Tibial artery (tissue), 4 donors: ENCODE measurements at places on chromosomes 4 and X.

- H3K27ac ChIP-seq: no peak overlapping the region
- no peak for DNase-seq
These were observed 126.9 kb downstream of the UNC5C start for GRCh38 chr4:95421869-95422268.

- no peaks in the 10 kb centered on the region for H3K36me3 ChIP-seq
- H3K4me1 ChIP-seq: no peaks in the 10 kb centered on the region
- H3K27ac ChIP-seq: no peak overlapping the region
- H3K27me3 ChIP-seq: no peaks in the 10 kb centered on the region
These were observed 627.0 kb upstream of the HTR2C start for GRCh38 chrX:113956936-113957335.

DNA sequence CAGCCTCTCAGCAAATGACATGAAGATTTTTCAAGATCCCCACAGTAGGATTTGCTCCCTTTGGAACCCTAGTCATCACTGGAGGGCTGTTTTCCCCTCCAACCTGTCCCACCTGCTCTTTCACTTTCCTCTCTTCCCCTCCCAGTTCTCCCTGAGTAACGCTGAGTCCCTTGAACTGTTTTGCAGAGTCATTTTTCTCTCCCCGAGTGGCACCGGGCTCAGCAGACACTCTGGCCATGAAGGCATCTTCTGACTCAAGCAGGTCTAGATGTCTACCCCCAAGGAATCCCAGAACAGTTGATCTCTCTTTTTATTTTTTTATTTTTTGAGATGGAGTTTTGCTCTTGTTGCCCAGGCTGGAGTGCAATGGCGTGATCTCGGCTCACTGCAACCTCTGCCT lies 52.2 kb downstream of the HTRA3 start:
- H3K4me3 ChIP-seq: no peak overlapping the region
- no peak for DNase-seq
- H3K4me1 ChIP-seq: no peaks in the 10 kb centered on the region
- no peak overlapping the region for H3K27ac ChIP-seq
- no peaks in the 10 kb centered on the region for H3K27me3 ChIP-seq
- no peaks in the 10 kb centered on the region for H3K36me3 ChIP-seq

DNA sequence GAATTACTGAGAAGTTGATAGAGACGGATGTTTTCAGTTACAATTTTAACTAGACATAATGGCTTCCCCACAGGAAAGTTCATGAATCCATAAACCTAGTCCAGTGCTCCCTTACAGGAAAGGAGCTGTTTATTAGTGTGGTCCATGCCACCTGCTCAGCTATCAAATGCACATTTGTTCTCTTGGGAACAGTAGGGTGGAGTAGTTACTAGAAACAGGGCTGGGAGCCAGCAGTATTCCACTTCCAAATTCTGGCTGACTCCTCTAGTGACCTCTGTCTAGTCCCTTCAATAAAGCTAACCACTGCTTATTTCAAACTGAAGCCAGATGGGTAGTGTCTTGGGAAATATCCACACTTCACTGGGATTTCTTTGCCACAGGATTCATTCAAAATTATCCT lies 88.4 kb upstream of the TLL1 start:
- H3K27ac ChIP-seq: no peak overlapping the region
- no peaks in the 10 kb centered on the region for H3K36me3 ChIP-seq
- H3K4me3 ChIP-seq: no peak overlapping the region
- peaks cover 23% of the 10 kb centered on the region for H3K4me1 ChIP-seq

- peaks cover 6% of the 10 kb centered on the region for H3K4me1 ChIP-seq
- H3K27ac ChIP-seq: no peak overlapping the region
- no peak for DNase-seq
- no peaks in the 10 kb centered on the region for H3K27me3 ChIP-seq
These were observed 182.8 kb downstream of the QDPR start for GRCh38 chr4:17329046-17329445.

DNA sequence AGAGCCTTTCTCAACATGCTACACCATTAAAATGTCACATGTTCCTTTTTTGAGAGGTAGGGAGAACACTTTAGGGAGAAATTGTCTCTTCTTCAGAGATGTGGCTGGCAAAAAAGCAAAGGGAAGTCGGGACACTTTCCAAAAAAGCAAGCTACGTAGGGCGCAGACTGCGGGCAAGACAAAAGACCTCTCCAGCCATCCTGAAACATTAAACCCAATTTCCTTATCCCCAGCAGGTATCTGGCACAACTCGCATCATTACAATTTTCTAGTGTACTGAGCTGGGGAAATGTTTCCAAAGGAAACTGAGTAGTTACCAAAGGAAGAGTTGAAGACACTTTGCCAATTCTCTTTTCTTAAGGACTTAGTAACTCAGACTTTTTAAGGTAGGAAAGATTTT lies 116.0 kb downstream of the PACRGL start:
- no peaks in the 10 kb centered on the region for H3K4me1 ChIP-seq
- no peak for DNase-seq
- H3K36me3 ChIP-seq: no peaks in the 10 kb centered on the region
- no peak overlapping the region for H3K27ac ChIP-seq

GRCh38 chrX:125306335-125306866 lies 13.3 kb upstream of the TEX13C start:
- no peaks in the 10 kb centered on the region for H3K36me3 ChIP-seq
- H3K27me3 ChIP-seq: no peaks in the 10 kb centered on the region
- no peak for DNase-seq
- H3K4me1 ChIP-seq: no peaks in the 10 kb centered on the region
- no peak overlapping the region for H3K27ac ChIP-seq

GRCh38 chr4:81687471-81687870 lies 215.8 kb upstream of the RASGEF1B start:
- H3K4me3 ChIP-seq: no peak overlapping the region
- H3K4me1 ChIP-seq: no peaks in the 10 kb centered on the region
- no peaks in the 10 kb centered on the region for H3K36me3 ChIP-seq
- H3K27me3 ChIP-seq: no peaks in the 10 kb centered on the region
- no peak for DNase-seq

- no peak overlapping the region for H3K27ac ChIP-seq
- no peaks in the 10 kb centered on the region for H3K36me3 ChIP-seq
These were observed 856.0 kb downstream of the TRAM1L1 start for GRCh38 chr4:116229420-116229819.

DNA sequence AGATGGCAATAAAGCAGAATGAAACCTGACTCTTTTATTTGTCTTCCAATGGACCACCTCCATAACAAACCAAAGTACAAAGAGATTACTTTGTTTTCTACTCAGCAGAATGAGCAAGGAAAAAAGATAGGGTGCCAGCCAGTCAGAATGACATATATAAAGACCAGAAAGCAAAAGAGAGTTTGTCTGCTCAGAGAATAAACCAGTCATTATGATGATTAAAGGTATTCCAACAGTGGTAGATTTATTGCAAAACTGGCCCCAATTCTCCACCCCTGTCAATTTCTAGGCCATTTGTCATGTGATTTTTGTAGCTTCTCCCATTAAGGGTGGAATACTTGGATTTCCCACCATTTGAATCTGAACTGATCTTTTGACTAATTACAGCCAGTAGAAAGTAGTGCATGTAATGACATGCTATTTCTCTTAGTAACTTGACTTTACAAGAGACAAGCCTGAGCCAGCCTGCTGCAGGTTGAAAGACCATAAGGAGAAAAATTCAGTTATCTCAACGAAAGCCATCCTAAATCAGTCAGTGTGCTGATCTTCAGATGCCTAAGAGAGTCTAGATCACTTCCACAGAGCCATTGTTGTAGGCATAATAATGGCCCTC lies 203.1 kb downstream of the EPHA5 start:
- H3K36me3 ChIP-seq: no peaks in the 10 kb centered on the region
- no peak for DNase-seq
- no peaks in the 10 kb centered on the region for H3K27me3 ChIP-seq

DNA sequence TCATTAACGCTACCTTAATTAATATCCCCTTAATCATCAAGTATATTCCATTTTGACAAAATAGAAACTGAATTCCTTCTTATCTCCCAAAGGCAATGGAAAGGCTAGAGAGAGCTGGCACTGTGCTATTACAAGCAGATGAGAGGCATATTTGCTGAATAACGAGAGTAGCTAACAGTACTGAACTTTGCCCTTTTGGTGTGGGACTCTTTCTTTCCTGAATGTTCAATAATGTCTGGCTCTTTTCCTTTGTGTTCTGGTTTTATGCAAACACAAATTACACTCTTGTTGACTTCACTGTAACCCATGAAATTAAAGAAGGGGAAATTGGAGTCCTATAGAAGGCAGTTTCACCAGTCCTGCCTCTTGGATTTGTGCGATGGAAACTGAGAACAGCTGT lies 63.5 kb downstream of the SHROOM3 start:
- no peaks in the 10 kb centered on the region for H3K36me3 ChIP-seq
- DNase-seq: no peak
- H3K4me3 ChIP-seq: no peak overlapping the region
- no peaks in the 10 kb centered on the region for H3K27me3 ChIP-seq
- no peaks in the 10 kb centered on the region for H3K4me1 ChIP-seq
- no peak overlapping the region for H3K27ac ChIP-seq

DNA sequence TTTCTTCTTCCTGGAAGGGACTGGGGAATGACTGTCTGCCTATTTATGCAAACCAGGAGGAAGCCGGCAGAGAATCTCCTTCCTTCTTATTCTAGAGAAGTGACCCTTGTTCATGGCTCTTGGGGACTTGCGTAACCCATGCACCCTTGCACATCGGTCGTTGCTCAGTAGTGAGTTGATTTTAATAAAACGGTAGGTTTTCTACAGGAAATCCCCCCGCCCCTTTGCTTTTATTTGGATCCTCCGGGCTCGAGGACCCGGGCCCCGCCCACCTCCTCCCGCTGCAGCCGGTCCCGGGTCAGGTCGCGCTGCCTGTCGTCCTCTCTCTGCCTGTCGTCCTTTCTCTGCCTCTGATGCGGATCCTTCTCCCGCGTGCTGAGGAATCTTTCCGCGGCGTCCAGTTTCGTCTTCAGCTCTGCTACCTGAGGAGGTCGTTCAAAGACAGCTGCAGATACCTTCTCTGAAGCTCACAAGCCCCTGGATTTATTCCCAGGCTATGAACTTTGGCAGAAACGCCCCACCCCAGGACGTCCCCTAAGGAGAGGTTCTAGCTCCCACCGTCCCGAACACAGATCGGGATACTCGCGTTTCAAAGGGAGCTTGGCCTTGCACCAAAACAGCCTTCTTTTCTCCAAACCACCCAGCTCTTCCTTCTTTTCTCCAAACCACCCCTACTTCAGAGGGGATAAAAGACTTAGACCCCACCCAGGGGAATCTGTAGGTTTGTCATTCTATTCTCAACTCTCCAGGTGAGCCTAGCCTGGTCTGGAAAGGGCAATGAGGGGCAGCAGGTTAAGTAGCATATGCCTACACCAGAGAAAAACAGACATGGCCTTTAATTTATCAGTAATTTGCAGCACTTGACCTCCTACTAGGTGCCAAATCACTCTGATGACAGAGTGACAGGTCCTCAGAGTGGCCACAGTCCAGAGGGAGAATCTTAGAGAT lies 7.0 kb downstream of the TNIP3 start:
- H3K27ac ChIP-seq: no peak overlapping the region
- peaks cover 7% of the 10 kb centered on the region for H3K27me3 ChIP-seq
- H3K36me3 ChIP-seq: no peaks in the 10 kb centered on the region
- no peaks in the 10 kb centered on the region for H3K4me1 ChIP-seq
- no peak for DNase-seq

DNA sequence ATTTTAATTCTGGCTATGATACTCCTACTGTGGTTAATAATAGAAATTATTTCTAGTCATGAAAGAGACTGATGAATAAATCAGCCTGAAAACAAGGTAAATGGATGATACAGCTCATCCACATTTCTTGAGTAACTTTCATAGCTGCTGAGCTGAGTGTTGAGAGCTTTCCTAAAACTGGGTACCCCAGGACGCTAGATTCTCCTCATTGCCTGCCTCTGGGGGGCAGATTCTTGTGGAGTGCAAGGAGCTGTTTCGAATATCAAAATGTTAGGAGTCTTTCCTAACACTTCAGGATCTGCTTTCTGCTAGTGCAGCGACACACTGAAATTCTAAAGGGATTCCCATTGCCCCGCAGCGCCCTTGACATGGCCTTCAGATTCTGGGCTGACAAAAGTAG lies 2.1 kb downstream of the MND1 start:
- H3K27me3 ChIP-seq: no peaks in the 10 kb centered on the region
- no peaks in the 10 kb centered on the region for H3K4me1 ChIP-seq
- no peak for DNase-seq
- H3K27ac ChIP-seq: no peak overlapping the region

DNA sequence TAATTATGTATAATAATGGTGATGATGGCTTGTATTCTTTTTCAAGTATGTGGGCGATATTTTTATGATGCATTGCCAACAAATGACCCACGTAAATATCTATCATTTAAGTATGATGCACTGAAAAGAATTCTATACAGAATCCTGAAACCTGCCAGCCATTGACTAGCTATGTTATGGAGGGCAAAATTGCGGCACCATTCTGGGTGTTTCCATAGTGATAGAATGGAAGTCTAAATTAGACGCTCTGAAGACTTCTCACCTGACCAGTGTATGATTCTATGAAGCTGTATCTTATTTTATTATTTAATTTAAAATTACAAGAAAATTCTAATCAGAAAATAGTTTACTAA lies 677 bp upstream of the CENPC start:
- DNase-seq: no peak
- H3K27me3 ChIP-seq: no peaks in the 10 kb centered on the region
- peak overlapping the region; percentile 78 for H3K27ac ChIP-seq
- H3K4me1 ChIP-seq: peaks cover 9% of the 10 kb centered on the region
- H3K4me3 ChIP-seq: peak overlapping the region; percentile 72
- no peaks in the 10 kb centered on the region for H3K36me3 ChIP-seq

- DNase-seq: no peak
- no peak overlapping the region for H3K4me3 ChIP-seq
- no peaks in the 10 kb centered on the region for H3K36me3 ChIP-seq
- peaks cover 15% of the 10 kb centered on the region for H3K27me3 ChIP-seq
- no peak overlapping the region for H3K27ac ChIP-seq
- peaks cover 25% of the 10 kb centered on the region for H3K4me1 ChIP-seq
These were observed 2.1 kb downstream of the HHIP start for GRCh38 chr4:144648042-144648441.

GRCh38 chrX:17738737-17739535 lies 1.6 kb downstream of the SCML1 start:
- DNase-seq: no peak
- peak overlapping the region; percentile 95 for H3K27ac ChIP-seq
- no peaks in the 10 kb centered on the region for H3K27me3 ChIP-seq
- H3K4me1 ChIP-seq: no peaks in the 10 kb centered on the region

GRCh38 chrX:10197279-10198210 lies 40.8 kb downstream of the CLCN4 start:
- no peaks in the 10 kb centered on the region for H3K36me3 ChIP-seq
- H3K4me3 ChIP-seq: no peak overlapping the region
- no peaks in the 10 kb centered on the region for H3K4me1 ChIP-seq
- no peaks in the 10 kb centered on the region for H3K27me3 ChIP-seq
- DNase-seq: no peak

GRCh38 chr4:153428941-153429475 lies 37.2 kb upstream of the TMEM131L start:
- no peaks in the 10 kb centered on the region for H3K27me3 ChIP-seq
- H3K4me3 ChIP-seq: no peak overlapping the region
- peak overlapping the region; percentile 67 for H3K27ac ChIP-seq
- H3K36me3 ChIP-seq: no peaks in the 10 kb centered on the region
- no peak for DNase-seq

- no peaks in the 10 kb centered on the region for H3K36me3 ChIP-seq
- no peaks in the 10 kb centered on the region for H3K4me1 ChIP-seq
- no peak overlapping the region for H3K27ac ChIP-seq
- H3K4me3 ChIP-seq: no peak overlapping the region
These were observed 124.9 kb upstream of the ZCCHC13 start for GRCh38 chrX:74179071-74179470.

- H3K36me3 ChIP-seq: no peaks in the 10 kb centered on the region
- no peak overlapping the region for H3K27ac ChIP-seq
- no peaks in the 10 kb centered on the region for H3K4me1 ChIP-seq
These were observed 425.9 kb downstream of the TMA16 start for GRCh38 chr4:163920426-163920825.

GRCh38 chr4:11286533-11286932 lies 142.2 kb downstream of the HS3ST1 start:
- no peak for DNase-seq
- no peaks in the 10 kb centered on the region for H3K4me1 ChIP-seq
- no peaks in the 10 kb centered on the region for H3K36me3 ChIP-seq
- no peak overlapping the region for H3K27ac ChIP-seq
